ENCODE measurements at places on chromosomes 4 and X.

- DNase-seq = no peak
These were observed 10.6 kb upstream of the SLC2A9 start for GRCh38 chr4:10031668-10032590.

GRCh38 chrX:129996120-129996519 lies 13.7 kb downstream of the BCORL1 start:
- no peak for DNase-seq

DNA sequence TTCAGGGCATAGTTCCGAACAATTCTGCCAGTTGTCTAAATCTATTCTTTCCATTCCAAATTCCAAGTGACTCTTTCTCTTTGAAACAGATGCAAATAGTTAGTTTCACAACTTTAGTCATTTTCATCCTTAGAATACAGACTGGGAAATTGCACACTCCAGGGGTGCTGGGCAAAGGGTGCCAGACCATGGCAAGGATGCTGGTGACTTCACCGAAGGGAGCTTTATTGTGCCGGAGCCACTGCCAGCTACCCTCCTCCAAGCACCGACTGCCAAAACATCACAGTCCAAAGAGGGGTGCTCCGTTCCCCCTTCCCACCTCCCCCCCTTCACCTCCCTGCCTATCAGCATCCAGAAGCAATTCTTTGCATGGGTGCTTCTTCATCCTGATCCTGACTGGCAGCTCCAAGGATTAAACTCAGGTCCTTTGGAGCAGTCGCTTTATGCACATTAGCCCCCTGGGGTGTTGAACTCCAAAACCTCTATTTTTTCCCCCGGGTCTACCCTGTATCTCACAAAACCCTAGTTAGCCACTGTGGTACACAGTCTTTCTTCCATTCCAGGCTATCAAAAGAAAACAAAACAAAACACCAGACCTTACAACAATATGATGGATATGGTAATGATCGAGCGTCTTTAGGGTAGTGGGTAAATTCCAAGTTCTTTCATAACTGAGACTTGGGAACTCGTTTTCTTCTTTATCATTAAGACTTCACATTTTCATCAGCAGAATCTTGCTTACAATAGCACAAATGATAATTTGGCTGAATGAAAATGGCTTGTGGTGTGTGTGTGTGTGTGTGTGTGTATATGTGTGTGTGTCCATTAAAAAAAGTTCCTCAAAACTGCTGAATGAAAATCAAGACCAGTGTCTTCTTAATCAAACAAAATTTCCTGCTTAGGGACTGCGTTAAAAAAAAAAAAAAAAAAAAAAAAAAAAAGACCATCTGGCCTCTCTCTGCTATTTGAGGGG lies 28.7 kb downstream of the MID1 start:
- DNase-seq = no peak

GRCh38 chr4:12071316-12071715 lies 642.6 kb upstream of the HS3ST1 start:
- DNase-seq = no peak

DNA sequence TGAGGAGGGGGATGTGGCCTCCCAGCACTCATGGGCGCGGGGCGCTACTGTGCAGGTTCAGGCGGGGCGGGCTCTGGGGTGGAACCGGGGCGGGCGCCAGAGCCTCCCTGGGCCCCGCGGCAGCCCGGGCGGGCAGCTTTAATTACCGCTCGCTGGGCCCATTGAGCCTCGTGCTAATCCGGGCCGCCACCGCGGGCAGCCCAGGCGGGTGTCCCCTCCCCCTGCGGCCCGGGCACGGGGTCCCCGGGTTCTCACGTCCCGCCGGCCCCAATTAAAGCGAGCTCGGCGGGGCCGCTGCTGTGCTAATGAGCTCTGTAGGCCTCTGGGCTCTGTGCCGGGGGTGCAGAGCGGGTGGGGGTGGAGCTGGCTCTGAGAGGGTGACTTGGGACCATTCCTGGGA lies 22.8 kb upstream of the FGFR3 start:
- DNase-seq = no peak

DNA sequence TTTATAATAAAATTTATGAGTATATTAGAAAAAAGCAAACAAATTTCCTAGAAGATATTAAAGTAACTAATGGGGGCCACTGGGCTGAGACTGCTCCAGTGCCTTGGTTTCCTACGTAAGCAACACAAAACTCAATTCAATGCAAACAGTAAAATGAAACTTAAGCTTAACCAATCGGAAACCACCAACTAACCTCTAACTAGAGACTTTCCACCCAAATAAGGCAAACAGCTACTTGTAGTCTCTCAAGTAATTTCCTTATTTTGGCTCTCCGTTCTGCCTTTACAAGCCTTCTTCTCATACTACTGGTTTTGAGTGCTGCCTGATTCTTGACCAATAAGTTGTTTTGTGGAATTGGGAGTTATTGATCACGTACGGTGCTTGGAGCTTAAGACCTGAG lies 167.3 kb upstream of the VEGFC start:
- no peak for DNase-seq

- DNase-seq = no peak
These were observed 18.3 kb downstream of the QDPR start for GRCh38 chr4:17493619-17494018.

GRCh38 chrX:70257423-70258288 lies 2.3 kb downstream of the P2RY4 start:
- no peak for DNase-seq

- DNase-seq = no peak
These were observed 65.5 kb upstream of the FHDC1 start for GRCh38 chr4:152870606-152871005.

DNA sequence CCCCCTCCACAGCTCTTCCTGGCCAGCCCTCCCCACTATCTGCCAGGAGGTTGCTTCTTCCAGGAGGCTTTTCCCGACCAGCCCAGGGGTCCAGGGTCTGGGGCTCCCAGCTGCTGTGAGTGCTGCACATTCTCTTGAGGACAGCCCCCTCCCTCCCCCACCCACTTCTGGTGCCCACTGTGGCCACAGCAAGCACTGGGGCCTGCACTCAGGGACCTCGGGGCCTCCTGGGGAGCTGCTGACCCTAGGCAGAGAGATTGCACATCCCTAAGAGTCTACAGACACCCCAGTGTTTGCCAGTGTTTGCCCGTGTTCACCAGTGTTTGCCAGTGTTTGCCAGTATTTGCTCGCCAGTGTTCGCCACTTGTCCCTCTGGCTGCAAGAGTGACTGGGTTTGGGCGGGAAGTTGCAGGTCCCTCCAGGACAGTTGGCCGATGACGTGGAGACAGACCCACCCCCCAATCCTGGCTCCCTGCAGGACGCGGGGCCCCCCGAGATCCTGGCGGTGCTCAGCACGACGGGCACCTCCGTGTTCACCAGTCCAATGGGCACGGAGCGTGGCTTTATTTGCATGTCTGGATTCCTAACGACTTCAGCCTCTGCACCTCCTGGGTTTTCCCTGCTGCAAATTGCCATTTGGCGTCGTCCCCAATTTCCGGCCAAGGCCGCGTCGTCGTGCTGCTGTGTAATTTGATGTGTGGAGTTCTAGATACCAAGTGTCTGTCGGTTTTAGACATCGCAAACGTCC lies 87.5 kb upstream of the NKX1-1 start:
- no peak for DNase-seq

DNA sequence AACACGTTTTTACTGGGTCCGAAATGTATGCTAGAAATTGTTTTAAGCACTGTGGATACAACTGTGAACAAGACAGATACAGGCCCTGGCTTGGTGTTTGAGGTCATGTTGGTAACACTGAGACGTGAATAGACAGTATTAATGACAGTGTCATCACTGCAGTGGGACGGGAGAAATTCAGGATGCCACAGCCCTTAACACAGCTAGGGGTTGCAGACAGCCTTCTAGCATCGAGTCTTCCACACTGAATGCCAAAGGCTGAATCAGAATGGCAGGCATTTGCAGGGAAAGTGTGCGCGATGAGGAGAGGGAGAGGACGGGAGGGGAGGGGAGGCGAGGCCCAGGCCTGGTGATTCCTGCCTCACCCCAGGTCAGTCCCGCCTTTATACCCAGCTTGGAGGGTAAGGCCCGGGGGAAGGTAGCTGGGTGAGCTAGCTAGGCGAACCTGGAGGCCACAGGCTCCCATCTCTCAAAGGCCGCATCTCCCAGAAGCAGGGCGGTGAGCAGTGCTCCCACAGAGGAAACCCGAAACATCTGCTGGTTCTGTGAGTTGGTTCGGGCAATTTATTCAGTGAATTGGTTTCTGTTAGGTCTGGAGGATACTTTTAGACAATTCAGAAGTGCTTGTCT lies 44.1 kb upstream of the CLDN24 start:
- DNase-seq = no peak

DNA sequence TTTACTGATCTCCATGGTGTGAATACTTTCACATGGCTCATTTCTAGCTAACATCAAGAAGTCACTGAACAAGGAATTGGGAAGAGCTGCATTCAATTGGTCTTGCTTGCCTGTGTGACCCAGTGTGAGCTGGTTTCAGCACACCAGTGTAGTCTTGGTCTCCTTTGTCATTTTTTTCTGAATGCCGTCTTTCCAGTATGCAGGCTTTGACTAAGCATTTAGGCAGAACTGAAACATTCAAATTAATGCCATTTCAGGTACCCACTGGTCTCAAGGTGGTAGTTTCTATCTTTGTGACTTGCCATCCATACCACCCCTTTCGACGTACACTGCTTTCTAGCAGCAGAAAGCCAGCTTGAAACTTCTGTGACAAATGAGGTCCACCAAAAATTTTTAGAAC lies 550.5 kb upstream of the BOD1L1 start:
- no peak for DNase-seq

DNA sequence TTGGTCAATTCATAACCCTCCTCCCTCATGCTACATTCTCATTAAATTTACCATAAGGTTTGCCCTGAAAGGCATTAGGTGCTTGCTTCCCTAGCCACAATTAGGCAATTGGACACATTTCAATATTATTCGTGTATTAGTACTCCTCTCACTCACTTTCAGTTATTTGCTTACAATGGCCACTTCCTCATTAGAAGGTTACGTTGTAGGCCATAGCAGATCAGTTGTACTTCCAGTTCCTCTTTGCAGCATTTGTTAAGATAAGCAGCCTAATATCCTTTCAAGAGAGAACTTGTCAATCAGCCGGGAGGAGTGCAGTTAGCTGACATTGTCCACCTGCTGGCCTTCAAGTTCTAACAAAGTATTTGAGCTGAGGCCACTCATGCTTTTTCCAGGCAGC lies 1017.2 kb downstream of the PCDH7 start:
- no peak for DNase-seq

DNA sequence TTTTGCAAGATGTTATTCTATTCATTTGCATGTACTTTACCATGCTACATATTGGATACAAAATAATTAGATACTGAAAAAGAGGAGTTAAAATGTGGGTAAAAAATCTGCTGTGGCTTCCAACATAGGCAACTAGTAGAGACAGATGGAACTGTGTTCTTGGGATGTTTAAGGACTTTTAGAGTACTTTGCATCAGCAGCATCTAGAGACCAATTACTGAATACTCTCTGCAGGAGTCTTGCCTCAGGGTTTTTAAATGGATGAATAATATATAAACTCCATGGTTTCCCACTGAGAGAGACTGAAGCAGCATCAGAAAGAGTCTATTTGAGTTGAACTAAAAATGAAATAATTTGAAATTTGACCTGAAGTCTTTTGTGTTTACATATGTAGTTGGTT lies 676.7 kb downstream of the GALNTL6 start:
- DNase-seq = no peak

DNA sequence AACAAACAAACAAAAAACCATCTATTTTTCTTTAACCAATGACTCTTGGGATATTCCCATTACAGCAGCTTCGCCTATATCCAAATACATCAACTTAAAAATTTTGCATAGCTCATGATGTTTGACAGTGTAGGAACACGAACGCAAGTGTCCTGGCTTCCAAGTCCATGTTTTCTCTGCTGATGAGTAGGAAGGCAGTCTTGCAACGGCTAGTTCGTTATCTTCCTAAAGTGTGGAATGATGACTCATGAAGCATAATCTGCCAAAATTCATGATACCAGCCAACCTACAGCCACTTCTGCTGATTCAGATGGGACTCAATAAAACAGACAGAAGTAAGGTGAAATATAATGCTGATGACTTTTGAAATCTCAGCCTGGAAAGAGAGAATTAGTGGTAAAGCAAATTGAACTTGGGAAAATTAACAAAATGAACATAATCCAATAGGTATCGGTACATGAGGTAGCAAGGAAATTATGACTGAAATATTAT lies 6.4 kb upstream of the SEPTIN11 start:
- DNase-seq = no peak

GRCh38 chr4:98209111-98209510 lies 52.1 kb upstream of the RAP1GDS1 start:
- DNase-seq = no peak

DNA sequence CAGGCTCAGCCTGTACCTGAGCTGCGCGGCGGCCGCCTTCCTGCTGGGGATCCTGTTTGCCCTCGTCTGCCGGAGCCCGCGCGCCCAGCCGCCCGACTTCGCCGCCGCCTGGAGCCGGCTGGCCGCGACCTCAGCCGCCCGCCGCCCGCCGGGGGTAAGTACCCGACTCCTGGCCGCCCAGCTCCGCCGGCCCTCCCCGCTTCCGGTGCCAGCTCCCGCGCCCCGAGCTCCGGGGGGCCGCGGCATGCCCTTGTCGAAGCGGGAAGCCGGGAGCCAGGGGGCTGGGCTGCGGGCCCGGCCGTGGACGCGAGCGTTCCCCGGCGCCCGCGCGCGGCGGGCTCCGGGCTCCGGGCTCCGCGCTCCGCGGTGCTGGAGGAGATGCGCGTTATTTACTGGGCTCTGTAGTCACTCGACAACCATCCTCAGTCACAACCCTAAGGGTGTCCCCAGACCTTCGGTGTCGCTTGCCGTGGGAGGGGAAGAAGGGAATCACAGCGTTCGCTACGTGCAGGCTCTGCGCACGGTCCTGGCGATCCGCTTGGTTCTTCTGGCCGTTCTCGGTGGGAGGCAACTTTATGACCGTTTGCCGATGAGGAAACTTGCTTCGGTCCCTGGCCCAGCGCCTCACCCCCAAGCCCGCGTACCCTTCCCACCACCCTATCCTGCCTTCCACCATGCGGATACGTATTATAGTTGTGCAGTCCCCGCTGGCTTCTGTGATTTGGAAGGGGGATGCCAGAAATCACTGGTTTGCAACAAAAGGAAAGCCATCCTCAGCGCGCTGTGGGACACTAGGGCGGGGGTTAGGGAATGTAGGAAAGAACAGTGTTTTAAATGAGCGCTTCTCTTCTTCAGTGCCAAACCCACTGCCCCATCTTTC lies 944 bp downstream of the SNX25 start:
- DNase-seq = no peak
